Left renal pelvis (tissue), 4 donors: ENCODE measurements at places on chromosomes 2 and 18.
A peak's percentile ranks its signal among the peaks of the same experiment; 100 is the strongest.

DNA sequence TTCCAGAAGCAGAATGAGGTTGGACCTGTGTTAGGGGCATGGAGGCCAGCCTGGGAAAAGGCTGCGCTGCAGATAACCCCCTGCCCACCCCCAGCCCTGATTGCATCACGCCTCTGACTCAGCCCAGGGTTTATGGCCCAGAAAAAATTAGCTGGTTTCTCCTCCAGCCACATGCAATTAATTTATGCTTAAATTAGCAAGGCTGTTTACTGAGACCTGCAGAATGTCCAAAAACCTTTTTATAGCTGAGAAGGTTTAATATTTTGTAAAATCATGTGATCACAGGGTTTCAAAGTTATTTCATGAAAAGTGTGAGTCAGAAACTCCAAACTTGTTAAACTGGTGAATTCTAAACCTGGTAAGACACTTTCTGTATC lies 123.1 kb upstream of the HDAC4 start:
- DNase-seq, result no peak

DNA sequence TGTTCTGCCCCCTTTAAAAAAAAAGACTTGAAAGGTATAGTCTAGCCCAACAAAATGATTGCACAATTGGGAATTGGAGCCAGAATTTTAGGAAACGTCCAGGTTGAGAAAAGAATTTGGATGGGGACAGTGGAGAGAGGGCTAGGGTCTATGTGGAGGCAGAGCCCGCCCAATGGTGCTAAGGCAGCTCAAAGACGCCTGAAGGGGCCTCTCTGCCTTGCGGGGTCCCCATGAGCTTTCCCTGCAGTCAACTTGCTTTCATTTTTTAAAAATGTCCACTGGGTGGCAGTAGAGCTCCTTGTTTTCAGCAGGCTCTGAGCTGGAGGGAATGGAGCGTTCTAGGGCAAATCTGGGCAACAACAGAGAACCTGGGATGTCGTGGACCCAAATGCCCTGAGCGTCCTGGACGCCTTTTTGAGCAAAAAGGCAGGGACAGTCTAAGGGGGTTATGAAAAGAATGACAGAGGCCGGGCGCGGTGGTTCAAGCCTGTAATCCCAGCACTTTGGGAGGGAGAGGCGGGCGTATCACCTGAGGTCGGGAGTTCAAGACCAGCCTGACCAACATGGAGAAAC lies 40.2 kb upstream of the ITM2C start:
- DNase-seq, result peak; percentile 76

- DNase-seq, result no peak
Observed at GRCh38 chr2:120864981-120865380, 129.3 kb downstream of the GLI2 start.

GRCh38 chr2:105344704-105345345 lies 7.5 kb downstream of the C2orf49 start:
- DNase-seq, result no peak

GRCh38 chr2:189221811-189222467 lies 42.4 kb upstream of the COL5A2 start:
- no peak for DNase-seq

GRCh38 chr2:157789256-157789655 lies 86.9 kb downstream of the ACVR1 start:
- DNase-seq, result no peak

DNA sequence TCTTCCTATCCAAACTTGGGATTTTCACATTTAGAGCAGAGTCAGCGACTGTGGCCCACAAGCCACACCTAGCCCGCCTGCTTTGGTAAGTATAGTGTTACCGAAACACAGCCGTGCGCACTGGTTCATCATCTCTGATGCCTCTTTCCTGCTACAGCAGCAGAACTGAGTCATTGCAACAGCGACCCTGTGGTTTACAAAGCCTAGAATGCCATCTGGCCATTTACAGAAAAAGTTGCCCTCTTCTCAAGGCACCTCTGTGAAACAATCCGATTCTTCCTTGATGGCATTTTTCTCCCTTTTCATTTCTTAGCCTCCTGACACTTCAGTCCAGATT lies 10.7 kb upstream of the IAH1 start:
- no peak for DNase-seq

DNA sequence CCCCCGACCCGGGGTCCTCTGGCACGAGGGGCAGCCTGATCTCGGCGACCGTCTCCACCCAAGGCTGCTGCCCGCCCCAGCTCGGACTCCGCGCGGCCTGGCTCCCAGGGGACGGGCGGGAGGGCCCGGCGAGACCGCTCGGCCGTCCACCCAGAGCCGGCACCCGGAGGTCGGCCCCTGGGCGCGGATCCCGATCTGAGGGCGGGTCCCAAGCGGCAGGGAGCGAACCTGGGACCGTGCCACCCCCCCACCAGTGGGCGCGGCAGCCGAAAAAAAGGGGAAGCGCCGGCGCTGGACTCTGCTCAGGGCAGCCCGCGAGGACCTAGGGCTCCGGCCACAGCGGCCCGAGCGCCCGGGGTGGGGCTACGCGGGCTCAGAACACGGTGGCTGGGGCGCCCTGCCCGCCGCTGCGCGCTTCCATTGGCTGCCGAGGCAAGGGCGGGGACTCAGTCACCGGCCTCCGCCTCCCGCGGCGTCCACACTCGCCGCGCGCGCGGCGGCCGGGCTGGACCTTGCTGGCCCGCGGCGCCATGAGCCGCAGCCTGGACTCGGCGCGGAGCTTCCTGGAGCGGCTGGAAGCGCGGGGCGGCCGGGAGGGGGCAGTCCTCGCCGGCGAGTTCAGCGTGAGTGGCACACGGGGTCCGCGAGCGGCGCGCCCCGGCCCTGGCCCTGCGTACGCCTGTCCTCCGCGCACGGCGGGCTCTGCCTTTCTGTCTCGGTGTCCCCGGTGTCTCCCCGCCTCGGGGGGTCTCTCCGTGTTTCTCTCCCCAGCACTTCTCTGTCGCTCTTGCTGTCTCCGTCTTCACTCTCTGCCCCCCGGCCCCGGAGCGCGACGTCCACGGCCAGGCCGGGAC lies at the start of gene PTPN18:
TSS of gene PTPN18 (plus strand) at position 479 of the 854 bp plus-strand sequence. CDS start at position 531, 52 bp downstream.
- peak; percentile 44 for DNase-seq

- no peak for DNase-seq
Observed at GRCh38 chr2:11043245-11043644, 112.0 kb upstream of the SLC66A3 start.

DNA sequence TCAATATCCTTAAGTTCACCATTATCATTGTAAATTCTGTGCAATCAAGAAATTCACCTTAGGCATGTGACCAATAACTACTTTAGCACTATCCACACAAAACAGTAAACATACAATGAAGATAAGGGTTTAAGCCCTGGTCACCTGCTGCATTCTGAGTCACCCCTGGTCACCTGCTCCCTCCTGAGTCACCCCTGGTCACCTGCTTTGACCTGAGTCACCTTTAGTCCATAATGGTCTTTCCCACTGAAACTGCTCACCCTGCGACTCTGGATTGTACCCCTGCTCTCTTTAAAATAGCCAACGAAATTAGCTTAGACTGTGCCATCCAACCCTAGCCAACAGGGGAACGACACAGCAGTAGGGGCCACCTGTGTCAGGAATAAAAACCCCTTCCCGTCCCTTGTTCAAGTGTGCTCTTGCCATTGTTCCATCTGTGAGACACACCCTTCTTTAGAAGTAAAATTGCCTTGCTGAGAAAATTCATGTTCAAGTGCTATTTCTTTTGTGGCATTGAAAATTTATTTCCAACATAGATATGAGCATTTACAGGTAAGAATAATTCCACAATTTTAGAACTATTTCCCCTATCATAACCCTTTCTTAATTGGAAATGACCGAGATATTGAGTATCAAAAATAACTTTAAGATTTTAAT lies 902.8 kb downstream of the DSC3 start:
- no peak for DNase-seq

DNA sequence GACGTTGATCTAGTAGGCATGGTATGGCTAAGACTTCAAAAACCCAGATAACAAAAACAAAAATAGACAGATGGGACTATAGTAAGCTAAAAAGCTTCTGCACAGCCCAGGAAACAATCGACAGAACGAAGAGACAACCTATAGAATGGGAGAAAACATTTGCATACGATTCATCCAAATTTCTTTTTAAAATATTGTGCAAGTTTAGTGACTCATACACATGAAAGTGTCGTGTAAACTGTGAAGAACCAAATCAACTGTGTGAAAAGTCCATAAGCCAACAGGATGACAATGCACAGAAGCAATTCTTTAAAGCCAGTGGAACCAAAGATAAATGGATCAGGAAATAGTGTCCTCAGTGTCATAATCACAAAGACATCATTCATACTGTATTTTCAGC lies 671.1 kb downstream of the RNF144A start:
- DNase-seq, result no peak

DNA sequence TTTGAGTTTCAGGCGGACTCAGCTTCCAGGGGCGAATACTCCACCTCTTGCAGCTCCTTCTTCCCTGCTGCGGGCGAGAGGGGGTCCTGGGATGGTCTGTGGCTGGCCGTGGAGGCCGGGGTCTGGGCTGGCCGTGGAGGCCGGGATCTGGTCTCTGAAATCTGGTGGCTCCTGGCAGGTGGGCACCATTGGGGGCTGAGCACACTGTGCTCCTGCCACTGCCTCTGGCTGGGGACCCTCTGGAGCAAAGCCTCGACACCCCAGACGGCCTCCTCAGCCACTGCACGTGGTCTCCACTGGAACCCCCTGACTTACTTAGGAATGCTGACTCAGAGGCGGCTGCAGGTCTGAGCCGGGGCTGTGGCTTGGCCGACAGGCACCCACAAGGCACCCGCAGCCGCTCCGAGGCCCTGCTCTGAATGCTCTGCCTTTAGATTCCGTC lies 100.1 kb upstream of the ALKAL2 start:
- DNase-seq, result no peak

DNA sequence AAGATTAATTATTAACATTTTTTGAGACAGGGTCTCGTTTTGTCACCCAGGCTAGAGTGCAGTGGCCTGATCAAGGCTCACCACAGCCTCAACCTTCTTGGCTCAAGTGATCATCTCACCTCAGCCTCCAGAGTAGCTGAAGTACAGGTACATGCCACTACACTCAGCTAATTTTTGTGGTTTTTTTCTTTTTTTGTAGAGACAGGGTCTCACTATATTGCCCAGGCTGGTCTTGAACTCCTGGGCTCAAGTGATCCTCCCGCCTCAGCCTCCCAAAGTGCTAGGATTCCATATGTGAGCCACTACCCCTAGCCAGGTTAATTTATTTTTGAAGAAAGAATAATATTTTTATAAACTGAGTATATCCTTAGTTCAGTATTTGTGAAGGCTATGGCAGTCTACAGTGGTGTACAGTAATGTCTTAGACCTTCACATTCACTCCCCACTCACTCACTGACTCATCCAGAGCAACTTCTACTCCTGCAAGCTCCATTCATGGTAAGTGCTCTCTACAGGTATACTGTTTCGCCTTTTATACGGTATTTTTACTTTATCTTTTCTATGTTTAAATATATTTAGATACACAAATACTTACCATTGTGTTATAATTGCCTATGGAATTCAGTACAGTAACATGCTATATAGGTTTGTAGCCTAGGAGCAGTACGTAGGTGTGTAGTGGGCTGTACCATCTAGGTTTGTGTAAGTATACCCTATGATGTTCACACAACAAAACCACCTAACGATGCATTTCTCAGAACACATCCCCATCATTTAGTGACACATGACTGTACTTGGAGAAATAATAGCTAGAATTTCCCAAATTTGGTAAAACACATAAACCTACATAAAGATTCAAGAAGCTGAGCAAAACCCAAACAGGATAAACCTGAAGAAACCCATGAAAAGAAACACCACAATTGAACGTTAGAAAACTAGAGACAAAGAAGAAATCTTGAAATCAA lies 38.6 kb downstream of the MGAT4A start:
- DNase-seq, result no peak

DNA sequence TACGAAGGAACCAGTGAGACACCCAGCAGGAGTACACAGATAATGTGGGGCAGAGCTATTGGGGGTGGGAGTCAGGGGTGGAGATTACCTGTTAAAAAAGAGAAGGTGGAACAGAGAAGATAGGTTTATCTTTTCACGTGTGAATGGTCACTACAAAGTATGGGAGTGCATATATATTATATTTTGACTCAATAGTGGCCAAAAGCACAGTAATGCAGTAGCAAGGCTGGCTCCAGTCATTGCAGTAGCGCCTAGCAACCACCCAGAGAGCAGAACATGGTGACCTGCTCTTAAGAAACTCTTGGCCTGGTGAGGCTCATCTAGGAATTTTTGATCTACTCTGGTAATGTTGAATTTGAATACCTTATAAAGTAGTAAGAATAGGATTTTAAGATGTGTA lies 1.0 kb downstream of the IMPACT start:
- no peak for DNase-seq

GRCh38 chr2:115412501-115412900 lies 970.1 kb downstream of the DPP10 start:
- no peak for DNase-seq

DNA sequence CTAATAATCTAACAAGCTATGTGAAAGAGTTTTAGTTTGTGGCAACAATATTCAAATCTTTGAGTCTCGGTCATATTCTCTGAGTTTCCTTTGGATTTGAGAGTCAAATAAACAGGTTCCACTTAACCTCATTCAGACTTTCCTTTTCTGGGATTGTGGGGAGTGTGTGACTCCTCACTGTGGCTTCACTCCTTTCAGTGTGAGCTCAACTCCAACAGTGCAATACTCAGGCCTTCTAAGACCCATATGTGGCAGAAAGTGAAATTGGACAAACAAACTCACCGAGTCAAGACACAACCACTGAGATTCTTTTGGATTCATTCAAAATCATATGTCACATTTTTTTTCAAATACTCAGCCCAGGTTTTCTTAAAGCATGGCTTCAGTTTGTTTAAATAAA lies 25.4 kb downstream of the SLC9A4 start:
- DNase-seq, result no peak

GRCh38 chr2:137048455-137048854 lies 283.1 kb downstream of the THSD7B start:
- no peak for DNase-seq

- DNase-seq, result no peak
Observed at GRCh38 chr2:36177282-36177681, 178.3 kb upstream of the CRIM1 start.

- DNase-seq, result no peak
Observed at GRCh38 chr2:128421861-128422311, 103.2 kb upstream of the HS6ST1 start.

- no peak for DNase-seq
Observed at GRCh38 chr2:174560737-174561136, 36.9 kb downstream of the WIPF1 start.

GRCh38 chr2:15365411-15365810 lies 195.7 kb downstream of the NBAS start:
- DNase-seq, result no peak

GRCh38 chr2:207337234-207338219 lies 171.8 kb upstream of the KLF7 start:
- no peak for DNase-seq

DNA sequence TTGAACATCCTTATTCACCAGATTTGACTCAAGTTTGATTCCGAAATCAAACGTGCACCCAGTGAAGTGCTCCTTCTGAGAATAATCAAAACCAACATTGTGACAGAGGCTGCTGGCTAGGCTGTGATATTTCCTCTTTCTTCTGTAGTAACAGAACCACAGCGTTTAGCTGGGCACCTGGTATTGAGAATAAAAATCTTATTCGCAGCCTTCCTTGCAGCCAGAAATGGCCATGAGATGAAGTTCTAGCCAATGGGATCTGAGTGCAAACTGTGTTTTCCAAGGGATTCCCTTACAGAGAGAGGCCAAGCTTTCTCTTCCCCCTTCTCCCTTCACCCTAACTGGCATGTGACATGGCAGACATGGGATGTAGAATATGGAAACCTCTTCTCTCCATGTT lies 51.7 kb downstream of the TMEM163 start:
- DNase-seq, result no peak

GRCh38 chr18:29146068-29146467 lies 969.1 kb upstream of the CDH2 start:
- DNase-seq, result no peak
